ENCODE measurements at places on chromosomes 2 and 18. TPM values are rescaled to one million over a fixed set of nuclear protein-coding genes. Genes with fewer than 3 reads are reported as not detected.
A peak's percentile ranks its signal among the peaks of the same experiment; 100 is the strongest.

Gene ST6GAL2
- 319 TPM for total RNA-seq

Gene LYG2
- total RNA-seq, result not detected

Gene STPG4
- total RNA-seq, result 0.25 TPM

Gene TMEM247
- not detected for total RNA-seq

Gene CNTNAP5
- total RNA-seq, result not detected

Gene MPP4
- 0.37 TPM for total RNA-seq

Gene SPIRE1
- 65.8 TPM for total RNA-seq

Gene ALPI
- not detected for total RNA-seq

Gene ABCG8
- not detected for total RNA-seq

Gene SLC11A1
- total RNA-seq, result 0.10 TPM

Gene C2orf72
- 1.3 TPM for total RNA-seq

Gene NFATC1
- total RNA-seq, result 7.1 TPM

Gene RNF144A
- total RNA-seq, result 9.5 TPM

Gene KCNE4
- total RNA-seq, result 22.3 TPM

GRCh38 chr2:127577208-127577475 lies 41.7 kb downstream of the MYO7B start:
- DNase-seq, result no peak

- DNase-seq, result no peak
These were observed 8.4 kb upstream of the PRKCE start for GRCh38 chr2:45643095-45643494.

- DNase-seq, result no peak
These were observed 46.7 kb downstream of the EN1 start for GRCh38 chr2:118800736-118801135.

DNA sequence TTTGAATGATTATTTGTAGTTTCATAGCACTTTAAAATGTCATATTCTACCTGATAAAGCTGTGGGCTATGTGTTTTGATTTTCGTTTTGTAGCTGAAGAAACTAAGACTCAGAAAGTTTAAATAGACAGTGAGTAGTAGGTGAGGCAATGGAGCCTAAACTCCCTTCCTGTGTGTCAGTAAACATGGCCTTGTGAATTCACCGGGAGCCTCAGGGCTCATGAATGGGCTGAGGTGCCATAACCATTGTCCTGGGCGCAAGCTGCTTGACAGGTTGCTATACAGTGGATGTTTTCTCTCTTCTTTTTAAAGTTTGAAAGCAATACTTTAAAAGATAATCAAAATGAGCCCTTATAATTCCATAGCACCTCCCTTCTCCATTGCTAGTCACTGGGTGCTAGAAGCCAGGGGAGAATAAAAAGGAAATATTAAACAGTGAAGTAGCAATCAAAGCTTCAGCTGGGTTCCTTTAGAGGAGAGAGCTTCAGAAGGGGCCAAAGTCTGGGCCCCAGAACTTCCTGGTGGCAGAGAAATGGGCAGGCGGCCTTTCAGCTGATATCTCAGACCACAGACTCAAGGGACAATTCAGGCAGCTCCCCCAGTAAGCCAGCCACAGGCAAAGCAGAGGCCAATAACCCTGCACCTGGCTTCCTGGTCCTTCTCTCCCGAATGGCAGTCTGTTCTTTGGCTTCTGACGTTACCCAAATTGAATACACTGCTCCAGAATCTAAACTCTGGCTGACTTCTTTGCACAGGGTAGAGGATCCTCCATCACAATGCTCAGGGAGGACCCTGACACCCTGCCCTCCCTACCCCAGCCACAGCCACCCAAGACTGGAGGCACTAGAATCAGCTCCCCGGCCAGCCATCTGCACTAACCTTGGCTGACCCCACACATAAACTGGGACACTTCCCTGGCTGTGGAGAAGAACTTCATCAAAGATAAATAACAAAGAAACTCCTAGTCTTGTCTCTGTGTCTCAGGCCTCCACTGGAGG lies 51.8 kb upstream of the NPAS2 start:
- DNase-seq, result no peak

GRCh38 chr2:72923833-72924352 lies 6.6 kb downstream of the EMX1 start:
- peak; percentile 77 for DNase-seq

GRCh38 chr2:98647636-98648035 lies 39.2 kb downstream of the UNC50 start:
- no peak for DNase-seq

- no peak for DNase-seq
These were observed 28.7 kb downstream of the MGAT4A start for GRCh38 chr2:98702127-98702802.

GRCh38 chr2:124063596-124063995 lies 38.5 kb downstream of the CNTNAP5 start:
- DNase-seq, result no peak

DNA sequence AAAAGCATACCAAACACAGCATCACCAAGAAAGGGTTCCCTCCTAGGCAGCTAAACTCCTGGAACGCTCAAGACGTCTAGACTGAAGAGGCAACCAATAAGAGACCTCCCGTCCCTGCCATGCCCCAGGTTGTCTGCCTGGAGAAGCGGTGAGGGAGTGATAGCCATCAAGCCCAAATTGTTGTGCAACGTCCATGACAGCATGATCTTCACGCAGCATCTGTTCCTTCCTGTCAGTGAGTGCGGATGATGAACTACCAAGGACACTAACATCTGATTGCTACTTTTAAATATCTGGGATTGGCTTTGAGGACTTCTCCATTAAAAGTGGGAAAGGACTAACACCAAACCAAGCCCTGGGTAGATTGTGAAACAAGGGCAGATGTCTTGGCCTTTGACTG lies 149.7 kb downstream of the TXNL1 start:
- DNase-seq, result no peak

DNA sequence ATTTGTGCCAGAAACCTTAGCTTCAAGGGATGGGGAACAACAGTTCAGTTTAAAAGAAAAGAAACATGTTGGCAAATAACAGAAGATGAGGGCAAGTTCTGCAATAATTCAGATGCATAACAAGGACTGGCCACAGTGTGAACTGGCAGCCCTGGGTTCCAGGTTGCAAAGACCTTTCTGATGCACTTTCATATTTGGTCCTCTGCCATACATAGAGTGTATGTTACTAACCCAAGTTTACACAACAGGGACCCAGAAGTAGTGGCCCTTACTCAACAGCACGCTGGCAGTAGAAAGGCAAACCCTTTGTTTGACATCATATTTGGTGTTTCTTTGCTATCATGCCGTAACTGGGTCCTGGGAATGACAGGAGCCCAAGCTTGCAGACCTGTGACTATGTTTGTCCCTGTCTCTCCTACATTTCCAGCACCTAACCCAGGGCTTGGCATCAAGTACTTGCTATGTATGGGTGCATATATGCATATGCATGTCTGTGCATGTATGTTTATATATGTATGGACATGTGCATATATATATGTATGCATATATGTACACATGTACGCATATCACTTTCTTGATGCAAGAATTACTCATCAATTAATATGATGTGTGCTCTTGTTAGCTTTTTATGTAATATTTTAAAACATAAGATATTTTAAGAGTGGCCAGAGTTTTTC lies 94.3 kb downstream of the MBP start:
- DNase-seq, result no peak

GRCh38 chr2:120488531-120488930 lies 142.6 kb downstream of the INHBB start:
- peak; percentile 62 for DNase-seq

DNA sequence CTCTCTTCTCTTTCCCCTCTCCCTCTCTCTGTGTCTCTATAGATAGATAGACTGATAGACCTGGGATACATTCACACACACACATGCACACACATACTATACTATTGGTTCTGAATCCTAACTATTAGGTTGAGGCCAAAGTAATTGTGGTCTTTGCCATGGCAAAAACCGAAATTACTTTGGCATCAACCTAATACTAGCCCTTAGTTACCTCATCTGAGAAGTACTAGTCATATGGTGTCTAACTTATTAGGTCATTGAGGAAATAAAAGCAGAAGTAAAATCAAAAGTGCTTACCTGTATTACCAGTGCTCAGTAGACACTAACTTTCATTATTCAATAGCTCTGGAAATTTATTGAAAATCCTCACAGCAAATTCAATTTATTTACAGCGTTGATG lies 451.5 kb downstream of the EPHA4 start:
- no peak for DNase-seq

GRCh38 chr2:204914708-204915107 lies 369.4 kb downstream of the PARD3B start:
- peak; percentile 55 for DNase-seq

GRCh38 chr2:199455545-199456382 lies 2.0 kb downstream of the SATB2 start:
- DNase-seq, result no peak

DNA sequence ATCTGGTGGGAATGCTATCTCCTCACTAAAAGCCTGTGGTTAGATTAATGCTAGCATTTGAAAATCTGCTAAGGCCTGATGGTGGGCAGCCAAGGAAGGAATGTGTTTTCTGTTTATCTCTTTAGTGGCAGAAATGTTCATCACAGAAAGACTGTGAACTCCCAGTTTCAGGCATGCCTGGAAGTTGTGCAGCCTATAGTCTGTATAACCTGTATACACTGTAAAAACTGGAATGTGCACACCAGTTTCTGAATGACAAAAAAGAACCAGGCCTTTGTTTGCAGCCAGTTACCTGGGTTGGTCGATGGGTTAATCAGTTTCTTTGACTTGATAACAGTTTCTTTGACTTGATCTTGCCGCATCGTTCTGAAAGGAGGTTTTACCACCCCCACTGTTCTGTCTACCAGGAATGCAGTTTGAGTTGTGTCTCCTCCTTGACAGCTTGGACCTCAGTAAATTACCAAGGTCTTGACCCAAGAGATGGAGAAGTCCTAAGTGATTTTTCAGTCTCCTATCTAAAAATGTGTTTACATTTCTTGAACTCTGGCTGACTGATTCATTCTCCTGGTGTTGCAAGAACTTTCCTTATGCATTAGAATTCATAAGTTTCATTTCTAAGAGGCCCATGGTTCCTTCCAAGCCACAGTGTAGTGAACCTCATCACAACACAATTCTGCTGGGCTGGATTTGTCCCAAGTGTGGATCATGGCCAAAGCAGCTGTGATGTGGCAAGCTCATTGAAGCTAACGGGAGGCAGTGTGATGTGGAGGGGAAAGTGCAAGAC lies 62.2 kb downstream of the KIAA2012 start:
- no peak for DNase-seq

GRCh38 chr2:47069628-47070154 lies 85.4 kb downstream of the STPG4 start:
- DNase-seq, result peak; percentile 76

DNA sequence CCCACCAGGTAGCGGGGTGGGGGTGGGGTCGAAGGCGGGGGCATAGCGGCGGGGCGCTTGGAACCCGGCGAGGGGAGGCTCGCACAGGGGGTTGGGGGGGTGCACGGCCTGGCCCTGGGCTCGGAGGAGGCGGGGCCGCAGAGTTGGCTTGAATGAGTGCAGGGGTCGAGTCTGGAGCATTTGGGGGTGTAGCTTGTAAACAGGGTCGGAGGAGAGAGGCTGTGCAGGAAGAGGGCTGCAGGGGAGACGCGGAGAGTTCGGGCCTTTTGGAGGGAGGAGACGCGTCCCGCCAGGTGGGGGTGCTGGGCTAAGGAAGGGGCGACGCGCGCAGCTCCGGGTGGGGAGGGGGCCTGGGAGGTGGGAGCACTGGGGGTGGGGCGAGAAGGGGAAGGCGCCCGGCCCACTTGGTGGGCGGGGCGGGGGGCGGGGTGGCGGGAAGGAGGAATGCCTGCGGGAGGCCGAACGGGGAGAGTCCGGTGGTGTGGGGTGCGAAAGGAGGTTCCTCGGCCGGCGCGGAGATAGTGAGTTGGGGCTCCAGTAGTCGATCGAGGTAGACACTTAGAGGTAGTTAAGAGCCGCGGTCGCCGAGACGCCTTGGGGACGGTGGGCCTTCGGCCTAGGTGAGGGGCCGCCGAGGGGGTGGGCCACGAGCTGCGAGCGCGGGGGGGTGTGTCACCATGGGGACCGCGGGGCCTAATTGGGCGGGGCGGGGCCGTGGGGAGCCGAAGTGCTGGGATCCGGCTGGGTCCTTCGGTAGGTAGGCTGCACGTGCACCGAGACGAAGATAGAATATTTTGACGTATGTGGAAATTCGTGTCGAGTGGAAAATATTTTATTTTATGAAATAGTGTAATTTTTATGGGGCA lies 774 bp downstream of the MSH6 start:
- no peak for DNase-seq

DNA sequence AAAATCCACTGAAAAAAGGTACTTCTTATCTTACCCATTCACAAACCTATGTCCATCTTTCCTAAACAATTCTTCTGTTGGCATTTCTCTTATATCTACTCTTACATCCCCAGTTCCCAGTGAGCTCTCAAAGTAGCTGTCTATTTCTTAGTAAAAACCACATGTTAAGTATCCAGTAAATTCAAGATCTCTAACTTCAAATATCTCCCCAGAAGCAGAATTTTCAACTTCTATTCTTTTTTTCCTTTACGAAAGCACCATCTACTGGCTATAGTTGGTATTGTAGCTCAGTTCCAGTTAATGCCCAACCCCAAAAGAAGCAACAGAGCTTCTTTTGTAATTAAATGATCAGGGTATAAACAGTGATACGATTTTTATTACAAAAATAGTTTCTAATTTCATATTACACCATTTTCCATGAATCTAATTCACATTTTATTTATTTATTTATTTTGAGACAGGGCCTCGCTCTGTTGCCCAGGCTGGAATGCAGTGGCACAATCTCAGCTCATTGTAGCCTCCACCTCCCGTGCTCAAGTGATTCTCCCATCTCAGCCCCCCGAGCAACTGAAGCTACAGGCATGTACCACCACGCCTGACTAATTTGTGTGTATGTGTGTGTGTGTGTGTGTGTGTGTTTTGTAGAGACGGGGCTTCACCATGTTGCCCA lies 28.5 kb downstream of the HRH4 start:
- DNase-seq, result no peak

DNA sequence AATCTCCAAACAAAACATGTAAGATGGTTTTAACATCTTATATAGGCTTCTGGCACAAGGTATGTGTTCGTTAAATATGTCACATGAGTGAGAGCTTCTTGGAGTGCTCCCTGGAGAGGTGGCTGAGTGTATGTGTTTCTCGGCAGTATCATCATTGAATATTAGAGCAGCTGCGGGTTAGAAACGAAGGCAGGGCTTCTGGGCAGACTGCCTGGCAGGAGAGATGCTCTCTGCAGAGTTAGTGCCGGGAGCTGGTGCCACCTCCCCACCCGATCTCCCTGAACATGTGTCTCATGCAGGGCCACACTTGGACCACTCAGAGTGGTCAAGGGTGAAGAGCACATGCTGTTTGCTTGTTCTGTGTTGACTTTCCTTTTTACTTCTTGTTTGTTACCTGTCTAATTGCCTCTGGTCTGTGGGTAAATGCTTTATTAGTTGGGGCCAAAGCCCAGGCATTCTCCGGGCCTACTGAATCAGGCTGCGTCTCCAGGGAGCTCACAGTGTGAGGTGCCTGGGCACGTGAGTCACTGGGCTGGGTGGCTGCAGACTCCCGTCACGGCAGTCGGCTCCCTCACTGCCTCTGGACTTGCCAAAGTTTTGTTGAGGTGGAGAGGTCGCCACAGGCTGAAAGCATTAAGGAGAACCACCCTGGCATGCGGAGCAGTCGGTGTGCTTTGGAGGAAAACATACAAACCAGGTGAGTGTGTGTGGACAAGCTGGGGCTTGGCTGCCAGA lies 246.6 kb downstream of the FHOD3 start:
- DNase-seq, result no peak

- DNase-seq, result no peak
These were observed 82.7 kb downstream of the LTBP1 start for GRCh38 chr2:33029459-33029858.
